ENCODE measurements at places on chromosomes 1 and 21.

DNA sequence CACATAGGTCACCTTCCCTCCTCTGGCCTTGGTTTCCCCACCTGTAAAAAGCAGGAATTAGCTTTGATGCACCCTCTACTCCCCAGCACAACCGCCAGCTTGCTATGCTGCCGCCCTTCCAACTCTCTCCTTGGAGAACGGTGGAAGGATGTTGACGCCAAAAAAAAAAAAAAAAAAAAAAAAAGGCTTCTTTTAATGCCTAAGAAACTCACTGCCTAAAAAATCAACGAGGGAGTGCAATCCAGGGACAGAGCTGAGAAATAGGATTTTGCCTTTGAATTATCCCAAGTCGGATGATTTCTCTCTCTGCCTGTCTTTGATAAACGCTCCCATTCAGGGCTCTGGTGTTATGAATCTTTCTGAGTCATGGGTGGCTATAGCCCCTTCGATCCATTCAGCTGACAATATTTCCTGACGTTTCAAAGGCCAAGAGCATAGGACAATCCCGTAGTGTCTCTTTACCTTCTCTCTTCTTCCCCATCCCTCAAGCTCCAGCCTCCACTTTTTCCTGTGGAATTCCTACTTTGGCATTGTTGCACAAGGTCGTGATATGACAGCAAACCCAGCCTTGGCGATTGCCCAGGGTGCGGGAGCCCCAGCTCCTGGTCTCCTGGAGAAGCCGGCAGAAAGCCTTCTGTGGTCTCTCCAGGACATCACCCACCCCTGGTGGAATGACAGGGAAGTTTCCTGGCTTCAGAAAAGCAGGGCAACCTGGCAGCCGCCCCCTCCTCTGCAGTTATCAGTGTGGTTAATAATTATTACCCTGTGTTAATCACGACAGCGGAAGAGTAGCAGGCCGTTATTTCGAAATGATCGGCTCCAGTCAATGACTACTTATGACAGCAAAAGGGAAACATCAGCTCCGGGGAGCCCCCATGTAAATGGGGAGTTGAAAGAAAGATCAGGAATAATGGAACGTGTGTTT lies 8.0 kb upstream of the PLXNA2 start:
- DNase-seq = peak; percentile 71

DNA sequence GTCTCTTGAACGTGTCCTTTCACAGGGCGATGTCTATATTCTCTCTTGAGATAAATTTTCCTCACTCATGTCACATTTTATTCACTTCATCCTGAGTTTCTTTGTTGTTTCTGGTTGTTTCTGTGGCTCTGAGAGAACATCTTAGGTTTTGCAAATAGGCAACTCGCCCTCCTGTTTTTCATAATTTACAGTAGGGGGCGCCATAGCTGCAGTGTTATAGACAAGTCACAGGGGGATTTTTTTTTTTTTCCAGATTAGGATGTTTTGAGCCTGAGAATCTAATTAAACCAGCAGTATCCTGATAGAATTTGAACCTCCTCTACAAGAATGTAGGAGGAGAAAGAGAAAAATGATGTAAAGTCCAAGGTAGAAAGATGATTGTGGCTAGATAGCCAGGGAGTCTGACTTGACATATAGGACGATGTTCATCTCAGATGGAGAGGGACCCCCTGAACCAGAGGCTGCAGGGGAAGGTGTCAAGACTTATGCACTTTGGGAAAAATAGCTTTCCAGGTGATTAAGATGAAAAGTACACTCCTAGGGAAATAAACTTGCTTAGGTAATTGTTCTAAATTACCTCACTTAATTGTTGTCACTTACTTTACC lies 76.3 kb downstream of the ZP4 start:
- peak; percentile 50 for DNase-seq

GRCh38 chr1:165205145-165205544 lies 151.4 kb downstream of the LMX1A start:
- no peak for DNase-seq

- no peak for DNase-seq
Measured at GRCh38 chr1:239446611-239447010, 60.2 kb downstream of the CHRM3 start.

DNA sequence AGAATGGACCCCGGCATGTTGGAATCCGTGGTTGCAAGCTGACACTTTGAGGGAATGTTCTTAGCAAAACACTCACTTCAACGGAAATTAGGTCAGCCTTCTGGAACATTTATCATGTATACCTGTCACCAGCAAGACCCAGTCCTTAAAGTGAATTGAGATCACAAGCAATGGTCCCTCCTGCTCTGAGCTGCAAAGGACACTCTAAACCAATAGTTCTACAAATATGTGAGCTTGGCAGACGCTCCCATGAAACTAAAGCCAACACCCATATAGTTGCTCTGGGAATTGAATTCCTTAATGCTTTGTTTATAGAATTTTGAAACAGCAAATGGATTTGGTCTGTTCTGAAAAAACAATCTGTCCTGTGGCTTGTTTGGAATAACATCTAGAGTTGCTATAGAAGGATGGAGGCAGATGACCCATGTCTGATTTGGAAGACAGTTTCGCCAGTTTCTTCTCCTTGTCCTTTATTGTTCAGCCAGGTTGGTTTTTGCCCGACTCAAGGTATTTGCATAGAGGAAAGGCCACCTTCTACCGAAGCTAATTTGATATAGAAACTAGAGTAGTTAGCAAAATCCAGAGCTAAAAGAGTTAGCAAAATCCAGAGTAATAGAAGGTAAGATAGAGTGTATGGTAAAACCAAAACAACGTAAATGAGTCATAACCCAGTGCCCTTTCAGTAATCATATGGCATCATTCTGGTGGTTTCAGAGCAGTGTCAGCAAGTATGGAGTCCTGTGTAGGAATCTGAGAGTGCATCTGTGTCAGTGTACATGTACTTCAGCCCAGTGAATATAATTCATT lies 236.2 kb downstream of the NFIA start:
- peak; percentile 58 for DNase-seq

- no peak for DNase-seq
Measured at GRCh38 chr21:21213297-21213696, 215.1 kb downstream of the NCAM2 start.

- no peak for DNase-seq
Measured at GRCh38 chr1:244314921-244315559, 136.7 kb downstream of the ADSS2 start.

DNA sequence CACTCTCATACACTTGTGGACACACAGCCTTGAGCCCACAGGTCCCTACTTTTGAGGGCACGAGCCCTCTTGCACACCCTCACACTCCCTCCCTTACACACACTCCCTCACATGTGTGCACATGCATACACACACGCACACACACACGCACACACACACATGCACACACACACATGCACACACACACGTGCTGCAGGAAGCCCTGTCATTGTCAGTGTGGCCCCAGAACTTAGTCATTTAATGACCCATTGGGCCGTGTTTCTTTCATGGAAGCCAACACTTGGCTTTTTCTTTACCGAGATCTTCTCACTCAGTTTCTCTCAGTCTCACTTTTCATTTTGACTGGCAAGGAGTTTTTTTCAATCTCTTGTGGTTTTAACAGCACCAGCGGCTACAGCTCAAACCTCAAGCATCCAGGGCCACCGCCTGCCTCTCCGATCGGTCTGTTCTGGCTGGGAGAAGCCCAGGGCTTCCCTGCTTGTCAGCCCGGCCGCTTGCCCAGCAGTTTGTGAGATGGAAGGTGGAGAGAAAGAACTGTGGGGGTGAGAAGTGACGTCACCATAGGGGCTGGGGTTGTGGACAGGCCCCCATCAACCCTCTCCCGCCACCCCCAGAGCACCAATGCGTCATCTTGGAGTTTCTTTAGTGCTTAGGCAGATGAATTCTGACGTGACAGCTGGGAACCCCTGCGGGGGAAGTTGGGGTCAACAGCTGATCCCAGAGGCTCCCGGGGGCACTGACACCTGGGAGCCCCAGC lies 15.8 kb upstream of the TNFRSF8 start:
- peak; percentile 54 for DNase-seq

DNA sequence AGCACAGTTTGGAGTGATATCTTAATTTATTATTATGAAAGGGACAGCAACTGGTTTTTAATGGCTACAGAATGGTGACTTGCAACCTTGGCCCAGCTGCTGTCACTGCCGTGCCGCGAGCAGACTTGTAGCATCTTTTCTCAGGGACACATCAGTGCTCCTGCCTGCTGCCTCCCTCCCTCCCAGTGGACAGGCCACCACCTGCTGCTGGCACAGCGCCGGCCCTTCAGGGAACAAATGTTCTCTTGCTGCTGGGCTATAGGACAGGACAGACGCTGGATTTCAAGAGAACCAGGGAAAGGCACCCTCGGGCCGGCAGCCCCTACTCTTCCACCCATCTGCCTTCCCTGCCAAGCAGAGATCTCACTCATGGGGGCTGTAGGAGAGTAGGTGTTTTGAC lies 413.8 kb upstream of the NFIA start:
- peak; percentile 62 for DNase-seq

GRCh38 chr1:25056536-25056935 lies 126.5 kb upstream of the RUNX3 start:
- DNase-seq = no peak

DNA sequence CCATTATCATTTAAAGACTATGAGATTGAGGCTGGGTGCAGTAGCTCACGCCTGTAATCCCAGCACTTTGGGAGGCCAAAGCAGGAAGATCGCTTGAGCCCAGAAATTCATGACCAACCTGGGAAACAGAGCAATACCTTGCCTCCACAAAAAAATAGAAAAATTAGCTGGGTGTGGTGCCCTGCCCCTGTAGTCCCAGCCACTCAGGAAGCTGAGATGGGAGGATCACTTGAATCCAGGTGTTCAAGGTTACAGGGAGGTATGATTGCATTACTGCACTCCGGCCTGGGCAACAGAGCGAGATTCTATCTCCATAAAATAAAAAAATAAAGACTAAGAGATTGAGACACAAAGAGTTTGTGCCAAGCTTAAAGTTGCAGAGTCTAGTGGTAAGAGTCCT lies 537.0 kb downstream of the DPYD start:
- DNase-seq = no peak

DNA sequence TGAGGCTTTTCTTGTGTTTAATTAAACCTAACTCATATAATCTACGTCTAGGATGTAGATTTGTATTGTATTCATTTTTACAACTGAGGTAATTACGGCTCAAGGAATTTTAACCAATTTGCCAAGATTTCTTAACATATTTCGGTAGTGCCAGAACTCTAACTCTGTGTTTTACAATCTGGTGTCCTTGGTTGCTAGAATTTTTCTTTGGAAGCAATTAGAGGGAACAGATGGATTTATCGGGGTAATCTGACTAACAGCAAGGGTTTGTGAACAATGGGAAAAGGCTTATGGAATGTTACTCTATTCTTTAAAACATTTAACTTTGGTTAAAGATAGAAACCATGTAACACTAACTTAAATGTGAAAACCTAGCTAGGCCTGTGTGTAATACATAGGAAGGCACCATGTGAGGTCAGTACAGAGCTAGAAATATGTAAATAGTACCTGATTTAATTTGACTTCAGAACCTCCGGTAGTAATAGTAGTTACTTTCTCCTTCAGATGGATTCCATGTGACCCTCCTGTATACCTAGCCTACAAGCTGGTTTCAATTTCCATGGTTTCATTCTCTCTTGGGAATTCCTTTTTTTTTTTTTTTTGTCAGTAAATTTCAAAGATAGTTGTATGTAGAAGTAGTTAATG lies 1.2 kb downstream of the MTF2 start:
- peak; percentile 56 for DNase-seq

DNA sequence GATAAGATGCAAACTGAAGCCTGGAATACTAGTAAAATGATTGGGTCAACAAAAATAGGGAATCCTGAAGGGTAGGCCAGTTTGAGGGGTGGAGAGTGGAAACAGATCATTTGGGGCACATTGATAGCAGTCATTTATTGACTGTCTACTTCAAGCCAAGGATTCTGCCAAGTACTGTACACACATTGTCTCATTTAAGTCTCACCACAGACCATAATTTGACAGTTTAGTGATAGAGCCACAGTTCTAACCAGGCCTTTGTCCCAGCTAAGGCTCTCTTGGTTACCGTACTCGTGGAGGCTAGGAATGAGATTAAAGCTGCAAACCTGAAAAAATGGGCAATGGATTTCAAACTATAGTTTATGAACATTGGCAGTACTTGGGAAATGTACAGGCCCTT lies 11.2 kb downstream of the RBM15 start:
- no peak for DNase-seq

DNA sequence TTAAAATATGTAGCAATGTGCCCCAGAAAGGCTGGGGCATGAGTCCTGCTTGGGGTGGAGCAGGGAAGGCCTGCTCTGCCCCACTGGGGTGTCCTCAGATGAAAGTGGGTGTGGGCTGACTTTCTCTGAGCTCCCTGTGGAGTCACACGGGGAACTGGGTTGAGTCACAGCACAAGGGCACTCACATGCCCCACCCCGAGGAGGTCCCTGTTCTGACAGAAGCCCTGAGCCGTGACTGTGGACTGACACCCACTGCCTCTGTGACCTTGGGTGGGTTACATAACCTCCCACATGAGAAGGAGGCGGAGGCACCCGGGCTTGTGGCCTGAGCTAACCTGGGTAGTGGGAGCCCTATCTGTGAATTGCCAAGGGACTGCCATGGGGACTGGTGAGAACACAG lies 52.5 kb upstream of the TINAGL1 start:
- no peak for DNase-seq

- DNase-seq = no peak
Measured at GRCh38 chr1:2633936-2634491, 1.2 kb upstream of the MMEL1 start.

- DNase-seq = peak; percentile 40
Measured at GRCh38 chr1:97137862-97138514, 416.4 kb downstream of the PTBP2 start.

DNA sequence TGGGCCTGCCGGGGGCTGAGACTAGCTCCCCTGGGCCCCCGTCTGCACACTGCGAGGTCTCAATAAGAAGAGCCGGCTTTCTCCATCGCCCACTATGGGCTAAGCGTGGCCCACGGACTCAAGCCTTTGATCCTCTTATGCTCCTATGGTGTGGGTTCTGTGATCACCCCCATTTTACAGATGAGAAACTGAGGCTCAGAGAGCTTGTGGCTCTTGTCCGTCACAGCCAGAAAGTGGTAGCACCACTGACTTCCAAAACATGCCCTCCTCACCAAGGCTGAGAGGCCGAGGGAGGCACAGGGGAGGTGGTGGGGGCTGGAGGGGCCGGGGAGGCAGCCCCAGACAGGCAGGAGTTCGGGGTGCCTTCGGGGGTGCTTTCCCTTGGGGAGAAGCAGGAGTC lies 39.0 kb upstream of the CASZ1 start:
- DNase-seq = no peak
